ENCODE measurements at places on chromosomes 13 and 19. TPM values are rescaled to one million over a fixed set of nuclear protein-coding genes. Genes with fewer than 3 reads are reported as not detected.

DNA sequence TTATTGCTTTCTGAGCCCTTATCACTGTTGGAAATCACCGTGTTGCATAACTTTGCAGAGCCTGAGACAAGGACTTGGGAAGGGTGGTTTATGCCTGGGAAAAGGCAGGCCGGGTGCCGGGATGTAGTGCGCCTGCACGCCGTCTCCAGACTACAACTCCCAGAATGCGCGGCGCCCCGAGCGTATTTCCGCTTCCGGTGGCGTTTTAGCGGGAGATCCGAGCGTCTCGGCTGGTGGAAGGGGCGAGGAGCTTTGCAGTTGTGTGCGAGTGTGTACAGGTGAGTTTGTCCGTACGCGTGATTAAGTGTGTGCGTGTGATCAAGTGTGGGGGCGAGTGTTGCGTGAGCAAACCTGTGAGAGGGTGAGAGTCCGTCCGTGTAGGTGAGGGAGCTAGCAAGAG lies 75.4 kb downstream of the PEG3 start:
- no peak for DNase-seq

- DNase-seq, result no peak
Observed at GRCh38 chr19:11478167-11479089, 2.4 kb downstream of the ELAVL3 start.

Gene SIGLECL1
- not detected for total RNA-seq

DNA sequence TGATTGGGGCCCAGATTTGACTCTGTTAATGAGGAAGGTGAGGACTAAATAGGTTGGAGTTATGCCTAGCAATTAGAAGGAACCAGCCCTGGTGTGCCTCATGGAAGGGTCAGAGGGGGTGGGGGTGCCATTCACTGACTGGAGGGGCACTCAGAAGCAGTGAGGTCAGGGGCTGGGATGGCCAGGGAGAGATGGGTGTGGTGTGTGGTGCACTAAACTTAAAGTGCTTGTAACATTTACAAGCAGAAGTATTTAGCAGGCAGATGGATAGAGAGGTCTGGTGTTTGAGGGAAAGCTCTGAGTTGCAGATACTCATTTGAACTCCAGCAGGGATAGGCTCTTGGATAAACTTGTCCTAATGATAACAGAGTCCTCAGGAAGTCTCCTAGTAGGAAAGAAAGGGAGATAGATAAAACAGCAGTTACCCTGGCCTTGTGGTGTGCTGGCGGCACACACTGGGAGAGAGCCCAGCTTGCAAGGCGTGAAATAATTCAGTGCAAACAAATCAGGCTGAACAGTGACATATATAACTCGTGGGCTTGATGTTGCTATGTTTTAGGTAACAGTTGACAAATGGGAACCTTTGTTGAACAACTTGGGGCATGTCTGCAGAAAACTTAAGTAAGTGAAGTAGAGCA lies 20.0 kb upstream of the UPF3A start:
- no peak for DNase-seq

DNA sequence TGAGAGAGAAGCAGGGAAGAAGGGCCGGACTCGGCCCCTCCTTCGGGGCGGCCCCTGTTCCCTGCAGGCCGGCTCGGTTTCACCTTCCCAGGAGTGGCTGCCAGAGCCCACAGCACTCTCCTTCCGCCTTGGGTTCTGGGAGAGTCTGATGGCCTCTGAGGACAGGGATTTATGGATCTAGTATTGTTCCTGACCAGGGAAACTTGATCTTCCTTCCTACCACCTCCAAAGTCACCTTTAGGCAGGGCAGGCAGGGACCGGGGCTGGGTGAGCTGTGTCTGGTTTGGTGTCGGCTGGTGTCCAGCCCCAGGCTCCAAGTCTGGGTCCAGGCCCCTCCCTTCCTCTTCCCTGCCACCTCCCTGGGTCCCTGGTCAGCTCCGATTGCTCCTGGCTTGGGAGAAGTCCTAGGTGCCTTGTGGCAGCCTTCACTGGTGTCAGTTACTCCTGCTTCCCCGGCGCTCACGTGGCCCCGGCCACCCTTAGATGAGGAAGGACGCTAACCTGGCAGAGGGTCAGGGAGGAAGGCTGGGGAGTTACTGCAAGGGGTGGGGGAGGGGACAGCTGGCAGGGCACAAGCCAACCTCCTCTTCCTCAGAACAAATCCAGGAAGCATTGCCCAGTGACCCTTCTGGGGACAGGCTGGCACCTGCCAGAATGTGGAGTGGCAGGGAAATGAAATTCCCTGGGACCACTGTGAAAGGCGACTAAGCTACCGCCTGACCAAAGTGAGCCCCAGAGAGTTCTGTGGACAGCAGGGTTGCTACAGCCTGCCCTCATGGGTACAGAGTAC lies 18.8 kb downstream of the RFX1 start:
- DNase-seq, result no peak

Gene C19orf85
- total RNA-seq, result not detected

- DNase-seq, result peak; percentile 49
Observed at GRCh38 chr19:28556371-28556770, 656.6 kb downstream of the UQCRFS1 start.

- no peak for DNase-seq
Observed at GRCh38 chr19:3095441-3096191, 1.5 kb downstream of the GNA11 start.

Gene CEACAM20
- total RNA-seq, result not detected

Gene HSPB6
- 0.64 TPM for total RNA-seq

DNA sequence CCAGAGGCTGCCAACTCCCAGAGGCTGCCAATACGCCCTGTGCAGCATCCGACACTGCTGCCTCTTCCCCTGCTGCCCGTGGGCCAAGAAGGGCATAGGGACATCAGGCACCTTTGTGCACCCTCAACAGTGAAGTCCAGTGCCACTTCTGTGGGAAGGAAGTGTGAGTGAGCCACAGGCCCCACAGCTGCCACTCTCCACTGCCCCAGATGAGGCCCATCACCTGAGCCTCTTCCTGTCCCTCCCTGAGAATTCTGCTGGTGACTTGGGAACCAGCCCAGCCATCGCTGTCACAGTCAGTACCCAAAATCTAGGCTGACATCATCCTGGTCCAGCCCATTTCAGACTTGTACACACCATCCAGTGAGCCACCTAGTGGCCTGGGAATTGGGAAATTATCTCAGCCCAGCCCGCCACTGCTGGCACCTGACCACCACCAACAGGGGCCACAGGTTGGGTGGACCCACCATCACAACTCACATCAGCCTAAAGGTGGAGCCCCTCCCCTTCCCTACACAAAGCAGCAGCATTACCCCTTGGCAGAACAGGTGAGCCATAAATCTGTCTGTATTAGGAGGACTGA lies 733.9 kb upstream of the KLHL1 start:
- no peak for DNase-seq

DNA sequence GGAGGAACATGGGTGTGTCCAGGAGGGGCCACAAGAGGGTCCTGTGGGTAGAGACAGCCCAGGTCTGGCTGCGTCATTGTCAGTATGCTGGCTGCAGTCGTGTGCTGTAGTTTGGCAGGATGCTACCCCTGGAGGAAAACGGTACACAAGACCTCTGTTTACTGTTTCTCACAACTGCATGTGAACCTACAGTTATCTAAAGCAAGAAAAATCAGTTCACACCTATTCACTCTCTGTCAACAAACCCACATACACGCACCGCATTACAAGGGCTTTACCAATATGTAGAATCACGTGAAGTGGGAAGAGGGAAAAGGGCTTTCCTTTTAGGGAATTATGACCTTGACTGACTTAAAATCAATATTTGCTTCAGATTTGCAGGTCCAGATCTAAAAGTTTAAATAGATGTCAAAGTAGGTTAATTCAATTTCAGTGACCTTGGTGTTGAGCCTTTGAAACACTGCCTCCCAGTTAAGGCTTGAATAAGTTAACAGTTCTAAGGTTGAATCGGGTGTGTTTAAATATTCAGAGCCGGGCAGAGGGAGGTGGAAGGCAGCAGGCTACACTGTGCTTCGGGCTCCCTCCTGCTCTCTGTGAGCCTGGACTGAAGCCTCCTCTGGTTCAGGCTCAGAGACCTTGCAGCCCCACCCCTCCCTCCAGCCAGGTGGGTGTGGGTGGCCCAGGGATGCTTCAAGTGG lies 17.2 kb upstream of the MCF2L start:
- DNase-seq, result no peak

- DNase-seq, result no peak
Observed at GRCh38 chr19:4557971-4558941, 1.2 kb downstream of the SEMA6B start.
